Nasal cavity respiratory epithelium epithelial cell of viscerocranial mucosa (primary cell): ENCODE measurements at places on chromosomes 12 and 14. TPM values are rescaled to one million over a fixed set of nuclear protein-coding genes. Genes with fewer than 3 reads are reported as not detected.

Gene KRT78
- total RNA-seq, result 0.36 and 6.2 TPM in 2 replicates

Gene PIANP
- total RNA-seq, result not detected in 2 replicates

Gene TMEM132D
- not detected in 2 replicates for total RNA-seq

Gene GALNT16
- total RNA-seq, result not detected in 2 replicates

Gene AGAP2
- under 0.01 and 0.07 TPM in 2 replicates for total RNA-seq
